NCI-H187 treated with DMSO at 0.1 percent for 48 hours (cell line): ENCODE measurements at places on chromosomes 13 and 19.

DNA sequence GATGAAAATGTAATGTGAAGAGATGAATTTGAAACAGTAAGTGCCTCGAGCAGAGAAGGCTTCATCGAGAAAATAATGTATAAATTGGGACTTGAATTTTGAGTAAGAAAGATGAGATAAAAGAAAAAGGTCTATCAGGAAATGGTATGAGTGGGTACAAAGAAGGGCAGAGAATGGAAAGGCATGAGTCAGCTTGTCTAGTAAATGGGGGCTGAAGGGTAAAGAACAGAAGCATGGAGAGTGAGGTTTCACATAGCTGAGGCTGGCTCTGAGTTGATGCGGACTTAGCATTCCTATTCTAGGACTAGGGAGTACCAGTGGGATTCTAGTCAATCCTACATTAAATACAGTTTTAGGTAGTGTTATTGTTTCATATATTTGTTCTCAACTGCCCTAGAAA lies 85.8 kb downstream of the ZC3H13 start:
- DNase-seq = no peak

DNA sequence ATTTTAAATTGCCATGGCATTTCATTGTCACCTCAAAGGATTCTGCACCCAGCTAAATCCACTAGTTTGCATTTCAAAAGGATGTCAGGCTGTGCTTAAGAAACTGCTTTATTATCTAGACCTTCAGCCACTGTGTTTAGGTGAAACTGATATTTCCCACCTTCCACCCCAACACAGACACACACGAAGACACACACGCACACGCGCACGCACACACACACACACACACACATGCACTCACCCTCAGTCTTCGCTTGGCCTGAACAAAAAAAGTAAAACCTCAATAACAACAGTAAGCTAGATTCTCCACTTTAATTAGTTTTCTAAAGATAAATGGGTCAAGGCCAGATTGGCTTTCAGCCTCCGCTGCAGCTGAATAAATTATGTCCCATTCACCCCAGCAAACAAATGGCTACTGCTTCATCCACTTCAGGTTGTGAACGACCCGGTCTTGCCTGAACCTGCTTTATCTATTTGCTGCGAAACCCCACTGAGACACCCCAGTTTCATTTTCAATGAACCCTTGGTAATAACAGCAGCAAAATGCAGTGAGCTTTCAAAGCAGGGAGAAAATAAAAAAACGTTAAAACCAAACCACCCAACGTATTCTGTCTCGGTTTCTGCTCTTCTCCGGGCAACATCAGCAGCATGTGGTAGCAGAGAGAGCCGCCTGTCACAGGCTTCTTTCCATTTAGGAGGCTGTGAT lies 166.8 kb downstream of the DCT start:
- peak; percentile 76 for DNase-seq

DNA sequence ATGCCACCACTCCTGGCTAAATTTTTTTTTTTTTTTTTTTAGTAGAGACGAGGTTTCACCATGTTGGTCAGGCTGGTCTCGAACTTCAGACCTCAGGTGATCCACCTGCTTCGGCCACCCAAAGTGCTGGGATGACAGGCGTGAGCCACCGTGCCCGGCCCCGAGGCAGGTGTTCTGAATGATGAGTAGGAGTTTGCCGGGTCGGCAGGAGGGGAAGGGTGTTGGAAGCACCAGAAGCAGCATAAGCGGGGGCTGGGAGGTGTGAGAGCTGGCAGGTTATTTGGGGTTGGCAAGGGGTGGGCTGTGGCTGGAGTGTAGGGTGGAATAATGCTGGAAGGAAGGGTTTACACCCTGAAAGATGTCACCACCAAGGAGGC lies 1.8 kb downstream of the SPPL2B start:
- no peak for DNase-seq

GRCh38 chr13:50208826-50209335 lies 193.6 kb downstream of the KCNRG start:
- no peak for DNase-seq

GRCh38 chr13:26029581-26030136 lies 22.2 kb downstream of the SHISA2 start:
- no peak for DNase-seq

- no peak for DNase-seq
Observed at GRCh38 chr19:4115050-4115817, 8.7 kb downstream of the MAP2K2 start.

GRCh38 chr19:5697022-5697889 lies 7.2 kb downstream of the RPL36 start:
- DNase-seq = no peak

DNA sequence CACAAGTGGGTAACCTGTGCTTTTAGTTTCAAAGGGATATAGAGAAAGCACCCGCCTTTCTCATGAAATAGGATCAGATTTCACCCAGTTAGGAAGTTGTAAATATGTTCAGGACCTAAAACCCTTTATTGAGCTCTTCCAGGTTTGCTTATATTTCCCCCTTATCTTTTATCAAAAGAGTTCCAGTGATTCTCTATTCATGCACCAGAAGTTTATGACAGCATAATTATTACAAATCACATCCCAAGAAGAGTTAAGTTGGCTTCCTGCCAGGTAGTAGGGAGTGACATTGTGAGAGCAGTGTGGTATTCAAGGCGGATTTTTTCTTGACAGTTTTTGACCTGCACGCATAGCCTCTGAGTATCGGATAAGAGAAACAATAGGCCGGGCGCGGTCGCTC lies 190.3 kb downstream of the STK24 start:
- DNase-seq = peak; percentile 97

DNA sequence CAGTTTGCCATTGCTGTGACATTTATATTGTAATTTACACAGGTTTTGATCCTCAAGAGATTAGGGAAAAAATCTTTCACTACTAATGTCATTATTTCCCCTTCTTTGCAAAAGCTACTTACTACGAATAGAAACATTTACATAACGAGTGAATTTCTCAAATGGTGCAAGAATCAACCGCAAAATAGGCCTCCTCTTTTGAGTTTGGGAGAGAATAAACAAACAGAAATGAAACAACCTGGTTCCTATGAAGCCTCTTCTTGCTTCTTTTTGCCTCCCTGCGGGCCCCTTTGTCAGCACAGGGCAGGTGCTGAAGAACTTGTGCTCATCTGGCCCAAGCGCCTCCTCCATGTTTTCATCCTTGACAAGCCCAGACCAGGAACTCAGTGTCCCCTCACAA lies 10.1 kb upstream of the GJA3 start:
- no peak for DNase-seq

DNA sequence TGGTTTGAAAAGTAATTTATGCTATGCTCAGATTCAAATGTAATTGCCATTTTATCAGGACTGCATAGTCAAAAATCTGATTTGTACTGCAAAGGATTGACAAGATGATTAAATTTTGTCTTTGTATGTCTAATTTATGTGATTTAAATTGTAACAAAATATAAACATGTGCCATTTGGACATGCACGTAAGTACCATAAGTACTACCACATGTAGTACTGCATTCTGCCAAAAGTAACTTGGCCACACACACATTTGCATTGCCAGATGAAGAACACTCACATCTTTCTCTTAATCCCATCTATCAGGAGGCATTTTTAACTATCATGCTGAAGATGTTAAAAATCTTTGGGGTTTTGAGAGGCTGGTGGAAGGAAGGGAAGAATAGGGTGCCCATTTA lies 133.3 kb downstream of the KLF12 start:
- no peak for DNase-seq

DNA sequence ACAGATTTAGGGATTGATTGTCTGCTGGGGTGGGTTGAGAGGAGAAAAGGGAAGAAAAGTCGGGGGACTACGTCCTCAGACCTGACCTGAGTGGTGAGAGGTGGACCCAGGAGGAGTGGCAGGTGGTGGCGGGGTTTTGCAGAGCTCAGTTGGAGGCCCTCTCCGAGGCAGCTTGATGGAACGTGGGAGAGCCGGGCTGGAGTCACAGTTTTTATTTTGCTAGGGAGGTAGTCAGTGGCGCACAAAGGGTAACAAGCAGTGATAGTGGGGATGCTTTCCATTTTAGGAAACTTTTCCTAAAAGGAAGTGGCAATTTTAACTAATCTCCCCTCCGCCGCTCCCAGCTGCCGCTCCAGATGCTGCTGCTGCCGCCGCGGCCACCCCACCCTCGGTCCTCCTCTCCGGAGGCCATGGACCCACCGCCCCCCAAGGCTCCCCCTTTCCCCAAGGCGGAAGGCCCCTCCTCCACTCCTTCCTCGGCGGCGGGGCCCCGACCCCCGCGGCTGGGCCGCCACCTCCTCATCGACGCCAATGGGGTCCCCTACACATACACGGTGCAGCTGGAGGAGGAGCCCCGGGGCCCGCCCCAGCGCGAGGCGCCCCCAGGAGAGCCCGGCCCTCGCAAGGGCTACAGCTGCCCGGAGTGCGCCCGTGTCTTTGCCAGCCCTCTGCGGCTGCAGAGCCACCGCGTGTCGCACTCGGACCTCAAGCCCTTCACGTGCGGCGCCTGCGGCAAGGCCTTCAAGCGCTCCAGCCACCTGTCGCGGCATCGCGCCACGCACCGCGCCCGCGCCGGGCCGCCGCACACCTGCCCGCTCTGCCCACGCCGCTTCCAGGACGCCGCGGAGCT lies 1.1 kb upstream of the ZNF581 start:
- no peak for DNase-seq

GRCh38 chr19:35582760-35583159 lies 3.2 kb upstream of the PMIS2 start:
- DNase-seq = no peak

GRCh38 chr19:38650911-38651584 lies 3.6 kb downstream of the ACTN4 start:
- DNase-seq = no peak

DNA sequence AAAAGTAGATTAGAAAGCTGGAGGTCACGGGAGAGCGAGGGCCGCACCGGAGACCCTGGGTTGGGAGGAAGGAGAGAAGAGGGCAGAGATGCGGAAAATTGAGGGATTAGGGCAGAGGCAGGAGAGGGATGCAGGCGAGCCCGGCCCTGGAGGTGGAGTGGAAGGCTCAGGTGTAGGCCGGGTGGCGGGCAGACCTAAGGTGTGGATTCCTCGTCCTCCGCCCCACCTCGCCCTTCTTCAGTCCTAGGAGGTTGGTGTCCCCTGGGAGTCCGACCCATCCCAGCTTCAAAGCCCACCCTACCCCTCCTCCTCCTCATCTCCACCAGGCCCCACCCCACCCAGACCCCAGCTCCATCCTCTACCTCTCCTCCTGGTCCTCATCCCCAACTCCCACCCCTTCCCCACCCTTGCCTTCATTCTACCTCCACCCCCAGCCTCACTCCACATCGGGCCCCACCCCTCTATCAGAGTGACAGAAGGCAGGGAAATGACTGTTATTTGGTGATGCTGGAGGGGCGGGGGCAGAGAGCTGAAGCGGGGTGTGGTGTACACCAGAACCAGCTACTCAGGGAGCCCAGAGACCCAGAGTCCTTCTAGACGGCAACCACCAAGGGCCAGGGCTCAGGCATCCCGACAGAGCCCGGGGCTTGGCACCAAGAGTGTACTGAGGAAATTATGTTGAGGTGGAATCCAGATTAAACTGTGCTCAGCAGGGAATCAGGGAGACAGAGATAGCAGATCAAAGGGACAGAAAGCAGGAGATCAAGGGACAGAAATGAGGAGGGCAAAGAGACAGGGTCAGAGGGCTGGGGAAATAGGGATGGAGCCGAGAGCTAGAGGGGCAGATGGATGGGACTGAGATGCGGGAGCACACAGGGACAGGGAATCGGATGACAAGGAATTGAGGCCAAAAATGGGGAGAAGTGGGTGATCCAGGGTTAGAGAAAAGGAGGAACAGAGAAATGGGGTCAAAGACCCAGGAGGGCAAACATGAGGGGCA lies 6.4 kb downstream of the ERFL start:
- no peak for DNase-seq

- DNase-seq = no peak
Observed at GRCh38 chr13:97257228-97257755, 35.2 kb downstream of the MBNL2 start.

GRCh38 chr19:41792513-41793413 lies 3.6 kb upstream of the CEACAM3 start:
- DNase-seq = peak; percentile 90

- no peak for DNase-seq
Observed at GRCh38 chr19:48554385-48555091, 2.6 kb downstream of the SULT2B1 start.

DNA sequence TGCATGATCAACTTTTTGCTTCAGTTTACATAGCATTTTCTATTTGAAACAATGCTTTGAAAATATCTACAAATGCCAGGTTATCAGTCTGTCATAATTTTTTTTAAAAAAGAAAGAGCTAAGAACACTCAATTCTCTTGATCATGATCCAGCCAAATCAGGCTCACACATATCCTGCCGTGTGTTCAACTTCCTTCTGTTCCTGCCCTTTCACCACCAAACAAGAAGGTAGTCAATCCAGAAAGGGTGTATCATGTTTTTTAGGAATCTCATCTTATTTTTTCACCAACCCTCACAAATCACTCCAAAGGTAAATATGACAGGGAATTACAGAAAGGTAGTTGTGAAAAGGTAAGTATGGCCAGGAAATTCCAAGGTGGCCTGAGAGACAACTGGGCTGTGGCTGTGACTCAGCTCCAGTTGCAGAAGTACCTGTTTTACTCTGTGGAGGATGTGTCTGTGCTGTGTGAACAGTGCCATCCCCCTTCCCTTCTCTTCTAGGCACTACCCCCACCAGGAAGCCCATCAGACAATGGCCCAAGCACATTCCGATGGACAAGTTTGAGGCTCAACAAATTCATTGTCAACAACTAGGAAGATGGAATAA lies 138.8 kb upstream of the GJB6 start:
- no peak for DNase-seq

GRCh38 chr13:65932587-65933239 lies 1297.4 kb downstream of the PCDH9 start:
- DNase-seq = no peak

DNA sequence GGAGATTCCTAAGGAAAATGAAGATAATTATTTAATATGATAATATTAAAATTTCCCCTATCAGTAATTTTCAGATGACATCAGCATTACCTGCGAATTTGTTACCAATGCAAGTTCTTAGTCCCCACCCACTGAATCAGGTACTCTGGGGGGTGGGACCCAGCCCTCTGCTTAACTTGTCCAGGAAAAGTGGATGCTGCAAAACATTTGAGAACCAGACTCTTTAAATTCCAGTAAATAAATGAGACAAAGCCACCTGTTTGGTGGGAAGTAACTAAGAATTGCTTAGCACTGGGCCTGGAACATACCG lies 495 bp upstream of the ZNF599 start:
- no peak for DNase-seq

DNA sequence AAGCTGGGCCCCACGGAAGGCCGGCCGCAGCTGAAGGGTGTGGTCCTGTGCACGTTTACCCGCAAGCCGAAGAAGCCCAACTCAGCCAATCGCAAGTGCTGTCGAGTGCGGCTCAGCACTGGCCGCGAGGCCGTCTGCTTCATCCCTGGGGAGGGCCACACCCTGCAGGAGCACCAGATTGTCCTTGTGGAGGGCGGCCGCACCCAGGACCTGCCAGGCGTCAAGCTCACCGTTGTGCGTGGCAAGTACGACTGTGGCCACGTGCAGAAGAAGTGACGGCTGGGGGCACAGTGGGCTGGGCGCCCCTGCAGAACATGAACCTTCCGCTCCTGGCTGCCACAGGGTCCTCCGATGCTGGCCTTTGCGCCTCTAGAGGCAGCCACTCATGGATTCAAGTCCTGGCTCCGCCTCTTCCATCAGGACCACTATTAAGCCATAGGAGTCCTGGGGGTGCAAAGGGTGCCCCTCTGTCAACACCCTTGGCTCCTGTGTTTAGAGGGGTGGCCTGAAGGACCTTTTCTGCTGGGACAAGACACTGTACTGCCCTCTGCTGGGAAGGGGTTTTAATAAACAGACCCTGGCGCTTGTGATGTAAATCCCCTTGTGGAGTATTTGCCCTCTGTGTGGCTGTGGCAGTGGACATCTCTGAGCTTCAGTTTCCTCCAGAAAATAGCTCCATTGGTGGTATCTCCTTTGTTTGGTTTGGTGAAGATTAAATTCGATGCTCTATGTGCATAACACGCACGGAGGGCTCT lies 1.9 kb downstream of the MRPS12 start:
- DNase-seq = no peak
